T-helper 17 cell (primary cell): ENCODE measurements at places on chromosomes 13 and 19.
A peak's percentile ranks its signal among the peaks of the same experiment; 100 is the strongest.

DNA sequence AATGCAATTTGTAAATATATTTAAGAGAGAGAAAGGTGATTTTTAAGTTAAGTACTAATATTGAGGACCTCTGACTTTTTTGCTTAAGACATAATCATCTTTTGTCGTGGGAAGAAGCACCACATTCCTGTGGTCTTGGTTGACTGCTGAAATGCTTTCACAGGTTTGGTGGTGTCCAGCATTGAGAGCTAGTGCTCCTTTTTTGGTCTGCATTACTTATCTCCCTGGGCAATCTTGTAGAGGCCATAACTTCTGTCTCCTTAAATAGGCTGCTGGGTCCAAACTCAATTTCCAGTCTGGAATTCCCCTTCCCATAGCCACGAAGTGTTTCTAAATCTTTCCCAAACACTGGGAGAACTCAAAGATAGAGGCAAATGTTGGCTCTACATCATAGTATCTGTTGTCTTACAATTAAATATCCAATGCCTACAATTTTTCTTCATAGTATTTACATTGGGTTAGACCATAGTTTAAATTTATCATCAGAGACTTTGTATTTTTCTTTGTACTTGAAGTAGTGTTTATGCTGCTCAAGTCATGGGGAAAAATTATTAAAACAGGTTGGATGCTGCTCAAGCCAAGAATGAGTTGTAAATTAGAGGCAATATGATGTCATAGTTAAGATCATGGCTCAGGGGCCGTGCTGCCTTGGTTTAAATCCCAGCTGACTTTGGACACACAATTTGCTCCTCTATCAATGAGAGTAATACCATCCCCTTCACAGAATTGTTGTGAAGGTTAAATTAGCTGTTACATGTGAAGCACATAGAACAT, 105.6 kb downstream of the POSTN start:
- DNase-seq, result no peak

- DNase-seq, result no peak
Observed at GRCh38 chr13:73254827-73255226, 196.0 kb downstream of the KLF5 start.

DNA sequence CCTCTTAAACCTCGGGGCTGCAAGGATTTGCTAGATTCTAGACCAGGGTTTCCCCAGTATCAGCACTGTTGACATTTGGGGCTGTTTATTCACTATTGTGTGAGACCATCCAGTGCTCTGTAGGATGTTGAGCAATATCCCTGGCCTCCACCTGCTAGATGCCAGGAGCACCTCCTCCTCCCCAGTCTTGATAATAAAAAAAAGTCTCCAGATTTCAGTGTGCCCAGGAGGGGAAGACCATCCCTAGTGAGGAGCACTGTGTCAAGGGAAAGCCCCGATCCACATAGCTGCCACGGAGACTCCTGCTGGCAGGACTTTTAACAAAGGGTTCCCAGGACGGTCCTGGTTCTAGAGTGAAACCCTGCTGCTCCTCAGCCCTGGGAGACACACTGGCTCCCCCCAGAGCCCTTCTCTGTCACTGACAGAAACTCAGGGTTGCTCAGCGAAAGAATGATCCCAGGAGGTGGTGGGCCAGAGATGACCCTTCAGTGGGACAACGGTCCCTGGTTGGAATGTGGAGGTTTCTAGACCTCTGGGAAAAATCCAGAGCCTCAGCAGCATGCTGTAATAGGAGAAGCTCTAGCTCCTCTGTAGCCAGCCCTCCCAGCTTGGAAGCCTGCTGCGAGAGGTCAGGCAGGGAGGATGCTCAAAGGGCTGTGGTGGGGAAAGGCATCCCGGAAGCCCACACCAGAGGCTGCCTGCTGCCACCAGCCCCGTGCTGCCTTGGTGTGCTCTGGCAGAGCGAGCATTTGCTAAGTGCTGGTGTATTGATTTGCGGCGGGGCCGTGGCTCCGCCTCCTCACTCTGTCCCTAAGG, 20.3 kb downstream of the LYL1 start:
- DNase-seq, result no peak

DNA sequence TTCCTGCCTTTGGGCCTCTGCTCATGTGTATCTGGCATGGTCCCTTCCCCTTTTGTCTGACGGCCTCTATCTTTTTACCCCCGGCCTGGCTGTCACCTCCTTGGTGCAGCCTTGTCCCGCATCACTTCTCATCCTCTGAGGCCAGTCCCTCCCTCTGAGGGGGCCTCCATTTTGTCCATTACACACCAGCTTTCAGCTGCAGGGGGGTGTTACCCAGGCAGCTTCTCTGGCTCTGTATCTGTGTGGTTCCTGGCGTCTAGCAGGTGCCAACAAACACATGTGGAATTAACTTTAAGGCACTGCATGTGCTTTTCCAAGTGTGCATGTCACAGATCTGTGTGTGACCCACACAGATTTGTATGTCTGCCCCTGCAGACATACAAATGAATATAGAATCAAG, 52.4 kb downstream of the LYL1 start:
- no peak for DNase-seq

- DNase-seq, result no peak
Observed at GRCh38 chr13:109275852-109276251, 510.5 kb downstream of the IRS2 start.

GRCh38 chr19:35236638-35237400, 8.3 kb upstream of the FAM187B start:
- no peak for DNase-seq

DNA sequence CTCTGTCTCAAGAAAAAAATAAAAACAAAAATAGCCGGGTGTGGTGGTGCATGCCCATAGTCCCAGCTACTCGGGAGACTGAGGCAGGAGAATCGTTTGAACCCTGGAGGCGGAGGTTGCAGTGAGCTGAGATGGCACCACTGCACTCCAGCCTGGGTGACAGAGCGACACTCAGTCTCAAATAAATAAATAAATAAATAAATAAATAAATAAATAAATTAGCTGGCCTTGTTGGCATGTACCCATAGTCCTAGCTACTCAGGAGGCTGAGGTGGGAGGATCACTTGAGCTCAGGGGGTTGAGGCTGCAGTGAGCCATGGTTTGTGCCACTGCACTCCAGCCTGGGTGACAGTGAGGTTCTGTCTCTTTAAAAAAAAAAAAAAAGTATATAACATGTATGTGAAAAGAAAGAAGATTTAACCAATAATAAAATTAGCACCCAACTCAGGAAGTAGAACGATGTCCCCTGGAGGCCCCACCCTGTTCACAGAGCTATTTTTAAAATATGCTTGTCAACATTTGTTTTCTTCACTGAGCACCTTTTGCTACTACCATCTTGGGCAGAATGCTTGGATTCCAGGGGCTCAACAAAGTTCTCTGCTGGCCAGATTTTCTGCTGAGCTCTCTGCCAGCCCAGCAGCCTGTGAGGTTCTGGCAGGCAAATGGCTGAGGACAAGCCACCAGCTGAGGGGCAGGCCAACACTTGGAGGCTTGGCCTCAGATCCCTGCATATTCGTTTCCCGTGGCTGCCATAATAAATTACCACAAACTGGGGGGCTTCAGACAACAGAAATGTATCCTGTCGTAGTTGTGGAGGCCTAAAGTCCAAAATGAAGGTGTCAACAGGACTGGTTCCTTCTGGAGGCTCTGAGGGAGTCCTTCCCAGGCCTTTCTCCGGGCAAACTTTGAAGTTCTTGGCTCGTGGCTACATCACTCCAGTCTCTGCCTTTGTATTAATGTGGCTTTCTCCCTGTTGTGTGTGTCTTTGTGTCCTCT, 5.2 kb downstream of the SLC25A42 start:
- no peak for DNase-seq

DNA sequence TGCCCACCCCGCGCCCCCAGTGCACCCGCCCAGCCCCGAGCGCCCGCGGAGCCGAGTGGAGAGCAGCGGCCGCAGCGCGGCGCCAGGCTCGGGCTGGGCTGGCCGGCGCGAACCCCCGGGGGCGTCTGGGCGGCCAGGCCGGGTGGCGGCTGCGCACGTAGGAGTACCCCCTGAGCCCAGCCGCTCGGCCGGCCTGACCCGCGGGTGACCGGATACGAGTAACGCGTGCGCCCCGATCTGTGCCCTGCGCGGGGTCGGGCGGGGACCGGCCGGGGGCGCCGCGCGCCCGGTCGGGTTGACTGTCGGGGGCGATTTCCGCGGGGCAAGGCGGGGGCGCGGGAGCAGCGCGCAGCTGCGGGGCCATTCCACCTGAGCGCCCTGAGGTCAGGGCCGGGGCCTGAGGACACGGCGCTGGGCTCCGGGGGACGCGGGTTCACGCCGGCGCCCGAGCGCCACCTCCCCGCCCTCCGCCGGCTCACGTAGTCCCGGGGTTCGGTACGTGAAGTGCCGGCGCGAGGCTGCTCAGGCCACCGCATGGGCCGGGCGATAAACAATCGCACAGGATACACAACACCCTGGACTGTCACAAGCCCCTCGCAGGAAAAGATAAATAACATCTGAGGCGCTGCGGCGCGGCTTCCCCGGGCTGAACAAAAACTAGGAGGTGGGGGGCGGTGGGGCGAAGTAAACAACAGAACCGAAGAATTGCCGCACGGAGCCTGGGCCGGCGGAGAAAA, 37.6 kb upstream of the FLT1 start:
- DNase-seq, result no peak

DNA sequence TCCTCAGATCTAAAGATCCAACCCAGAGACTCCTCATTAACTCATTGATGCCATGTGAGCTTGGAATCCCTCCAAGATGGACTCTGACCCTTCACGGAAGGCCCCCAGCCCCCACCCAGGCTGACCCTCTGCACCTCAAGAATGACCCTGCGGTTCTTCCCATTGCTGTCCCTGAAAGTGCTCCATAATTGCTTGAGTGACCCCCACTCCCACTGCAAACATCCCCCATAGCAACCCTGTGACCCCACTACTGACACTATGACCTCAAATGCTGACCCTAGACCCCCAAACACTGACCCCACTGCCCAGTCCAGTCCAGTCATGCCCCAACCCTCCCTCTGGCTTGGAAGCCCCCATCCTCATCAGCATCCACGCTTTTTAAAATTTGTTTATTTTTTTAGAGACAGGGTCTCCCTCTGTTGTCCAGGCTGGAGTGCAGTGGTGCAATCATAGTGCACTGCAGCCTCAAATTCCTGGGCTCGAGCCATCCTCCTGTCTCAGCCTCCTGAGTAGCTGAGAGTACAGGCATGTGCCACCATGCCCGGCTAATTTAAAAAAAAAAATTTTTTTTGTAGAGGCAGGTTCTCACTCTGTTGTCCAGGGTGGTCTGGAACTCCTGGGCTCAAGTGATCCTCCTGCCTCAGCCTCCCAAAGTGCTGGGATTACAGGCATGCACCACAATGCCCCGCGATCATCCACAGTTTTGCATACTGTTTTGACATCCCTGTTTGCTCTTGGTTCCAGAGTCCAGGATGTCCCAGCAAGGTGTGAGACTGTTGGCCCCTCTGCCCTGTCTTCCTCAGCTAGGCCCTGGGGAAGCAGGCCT, 855 bp downstream of the LYL1 start:
- no peak for DNase-seq

- DNase-seq, result no peak
Observed at GRCh38 chr19:54207983-54208783, 7.5 kb downstream of the RPS9 start.

- DNase-seq, result no peak
Observed at GRCh38 chr13:26050568-26051230, 1.1 kb downstream of the SHISA2 start.

DNA sequence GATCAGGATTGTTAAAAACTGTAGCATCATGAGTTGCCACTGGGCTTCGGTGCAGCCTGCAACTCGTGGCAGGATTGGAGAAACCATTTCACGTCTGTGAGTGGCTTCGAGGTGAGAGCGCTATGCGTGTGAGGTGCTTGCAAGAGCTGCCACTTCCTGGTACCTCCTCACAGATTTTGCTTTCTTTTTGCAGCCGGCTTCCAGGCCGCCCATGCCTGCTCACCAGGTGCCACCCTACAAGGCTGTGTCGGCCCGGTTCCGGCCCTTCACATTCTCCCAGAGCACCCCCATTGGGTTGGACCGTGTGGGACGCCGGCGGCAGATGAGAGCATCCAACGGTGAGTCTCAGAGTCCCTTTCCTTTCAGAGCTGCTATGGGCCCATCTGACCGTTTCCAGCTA, 57.9 kb upstream of the C1QTNF9 start:
- peak; percentile 81 for DNase-seq

- no peak for DNase-seq
Observed at GRCh38 chr19:28609944-28610343, 603.0 kb downstream of the UQCRFS1 start.

- DNase-seq, result no peak
Observed at GRCh38 chr13:71285700-71286099, 581.3 kb downstream of the DACH1 start.

- no peak for DNase-seq
Observed at GRCh38 chr13:63901630-63902029, 2486.0 kb upstream of the PCDH20 start.

GRCh38 chr19:3698386-3698950, 1.8 kb downstream of the PIP5K1C start:
- no peak for DNase-seq

- no peak for DNase-seq
Observed at GRCh38 chr13:98096059-98096458, 46.8 kb upstream of the FARP1 start.

DNA sequence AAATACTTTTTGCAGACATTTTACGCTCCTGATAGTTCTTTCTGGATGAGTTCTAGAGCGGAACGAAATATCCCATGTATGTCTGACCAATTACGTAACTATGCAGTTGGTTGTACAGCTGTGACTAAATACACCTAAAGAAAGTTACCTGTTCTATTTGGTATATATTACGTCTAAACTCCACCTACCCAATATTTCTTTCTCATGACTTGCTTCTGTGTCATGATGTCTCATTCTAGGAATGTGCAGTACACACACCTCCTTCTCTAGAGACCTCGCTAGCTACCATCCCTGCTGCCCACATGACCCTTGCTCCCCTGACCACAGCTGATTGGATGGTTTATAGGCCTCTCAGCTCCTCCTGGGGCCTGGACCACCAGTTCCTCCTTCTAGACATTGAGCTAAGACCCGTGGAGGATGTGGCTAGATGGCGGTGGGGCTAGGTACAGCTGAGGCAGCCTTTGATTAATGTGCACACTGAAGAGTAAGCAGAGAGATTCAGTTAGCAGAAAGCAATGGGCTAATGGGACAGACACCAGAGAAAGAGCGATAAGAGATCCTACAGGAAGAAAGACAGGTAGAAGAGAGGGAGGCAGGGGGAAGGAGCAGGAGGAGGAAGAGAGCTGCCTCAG, 422.1 kb downstream of the COG6 start:
- DNase-seq, result no peak

DNA sequence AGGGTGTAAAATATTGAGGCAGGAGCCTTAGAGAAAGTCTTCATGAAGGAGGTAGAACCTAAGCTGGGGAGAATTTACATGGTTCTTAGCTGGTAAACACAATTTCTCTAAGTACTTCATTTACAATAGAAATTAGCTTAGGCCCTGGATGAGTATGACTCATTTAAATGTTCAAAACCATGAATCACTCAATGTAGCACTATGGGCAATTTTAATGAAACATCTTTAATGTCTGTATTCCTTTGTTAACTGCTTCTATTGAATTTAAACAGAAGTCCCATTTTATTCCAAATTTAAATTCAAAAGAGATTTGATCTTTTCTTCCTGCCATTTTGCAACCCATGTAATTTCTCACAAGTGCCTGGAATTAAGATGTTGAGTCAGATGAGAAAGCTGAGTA, 252.1 kb downstream of the RFC3 start:
- DNase-seq, result no peak
